Stimulated activated CD4-positive, alpha-beta T cell treated with anti-CD3 and anti-CD28 coated beads, Interleukin-12 subunit alpha, Interleukin-12 subunit beta, amount 100 ng/mL, for 24 hours (primary cell): ENCODE measurements at places on chromosomes 4 and X.

- no peak for DNase-seq
Measured at GRCh38 chrX:104921584-104922205, 298.8 kb downstream of the TEX13A start.

GRCh38 chrX:136577552-136577951 lies 45.5 kb downstream of the VGLL1 start:
- peak; percentile 61 for DNase-seq

DNA sequence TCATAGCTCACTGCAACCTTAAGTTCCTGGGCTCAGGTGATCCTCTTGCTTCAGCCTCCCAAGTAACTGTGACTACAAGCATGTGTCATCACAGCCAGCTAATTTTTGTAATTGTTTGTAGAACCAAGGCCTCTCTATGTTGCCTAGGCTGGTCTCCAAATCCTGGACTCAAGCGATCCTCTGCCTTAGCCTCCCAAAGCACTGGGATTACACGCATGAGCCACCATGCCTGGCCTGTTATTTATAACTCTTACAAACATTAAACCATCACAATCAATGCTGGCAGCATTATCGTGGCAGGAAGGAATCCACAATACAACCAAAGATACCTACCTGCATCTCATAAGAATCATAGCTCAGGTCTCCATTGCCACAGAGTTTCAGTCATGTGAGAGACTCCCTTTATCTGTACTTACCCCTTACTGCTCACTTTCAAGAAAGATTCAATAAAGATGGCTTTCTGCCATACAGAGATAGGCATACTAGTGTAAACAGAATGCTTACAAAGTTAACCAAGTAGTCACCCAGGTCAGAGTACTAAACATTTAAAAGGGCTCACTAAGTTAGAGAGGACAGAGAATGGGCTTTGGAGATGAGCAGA lies 48.5 kb downstream of the SMIM31 start:
- no peak for DNase-seq

- no peak for DNase-seq
Measured at GRCh38 chrX:100895365-100896075, 21.4 kb upstream of the NOX1 start.

DNA sequence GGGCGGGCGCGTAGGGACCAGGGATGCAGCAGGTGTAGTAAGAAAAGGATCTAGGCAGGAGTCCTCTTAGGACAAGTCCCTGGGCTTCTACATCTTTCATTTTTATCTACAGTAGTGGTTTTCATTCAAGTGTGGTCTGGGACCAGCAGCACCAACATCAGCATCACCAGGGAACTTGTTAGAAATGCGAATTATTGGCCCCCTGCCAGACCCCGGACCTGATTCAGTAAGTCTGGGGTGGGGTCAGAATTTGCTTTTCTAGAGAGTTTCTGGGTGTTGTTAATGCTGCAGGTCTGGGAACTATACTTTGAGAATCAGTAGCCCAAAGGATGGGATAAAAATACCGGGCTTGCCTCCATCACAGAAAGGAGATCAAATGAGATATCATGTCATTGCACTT lies 1.3 kb upstream of the PCYT1B start:
- DNase-seq = no peak

DNA sequence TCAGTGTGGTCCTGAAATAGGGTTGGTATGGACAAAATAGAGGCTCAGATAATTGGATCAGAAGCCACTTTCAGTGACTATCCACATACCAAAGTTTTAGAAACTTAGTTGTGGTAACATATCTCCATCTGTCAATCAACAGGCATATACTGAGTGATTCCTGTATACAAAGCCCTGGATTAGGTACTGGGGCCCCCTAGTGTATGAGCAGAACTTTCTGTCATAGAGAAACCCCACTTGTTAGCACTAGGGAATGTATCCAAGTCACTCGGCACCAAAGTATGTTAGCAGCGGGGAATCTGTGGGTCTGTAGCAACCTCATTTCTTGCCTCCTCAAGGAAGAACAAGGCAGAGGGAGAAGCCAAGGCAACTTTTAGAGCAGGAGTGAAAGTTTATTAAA lies 50.7 kb downstream of the MAP7D3 start:
- DNase-seq = no peak

- no peak for DNase-seq
Measured at GRCh38 chr4:52015366-52015765, 4.8 kb downstream of the LRRC66 start.

DNA sequence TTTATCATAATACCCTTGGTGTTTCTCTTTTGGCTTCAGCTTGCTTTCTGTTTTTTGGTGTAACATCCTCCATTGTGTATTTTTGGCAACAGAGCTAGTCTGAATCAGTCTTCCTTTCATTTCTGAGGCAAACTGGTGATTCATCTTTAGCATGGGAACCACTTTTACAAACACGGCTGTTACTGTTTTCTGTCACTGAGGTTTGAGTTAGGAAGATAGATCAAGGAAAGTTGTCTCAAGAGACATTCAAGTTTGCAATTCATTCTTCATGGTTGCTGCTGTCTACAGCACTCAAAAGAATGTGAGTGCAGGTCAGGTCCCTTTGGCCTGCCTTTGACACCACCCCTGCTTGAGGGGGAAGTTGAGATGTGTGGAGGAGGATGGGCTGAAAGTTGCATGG lies 36.3 kb downstream of the IL21 start:
- DNase-seq = no peak

GRCh38 chr4:75011131-75011795 lies 78.3 kb downstream of the PARM1 start:
- DNase-seq = no peak

- no peak for DNase-seq
Measured at GRCh38 chr4:159979953-159980352, 877.1 kb downstream of the RAPGEF2 start.

GRCh38 chr4:68346461-68346860 lies 3.4 kb downstream of the YTHDC1 start:
- no peak for DNase-seq

- DNase-seq = no peak
Measured at GRCh38 chr4:121064482-121064881, 7.9 kb downstream of the NDNF start.

DNA sequence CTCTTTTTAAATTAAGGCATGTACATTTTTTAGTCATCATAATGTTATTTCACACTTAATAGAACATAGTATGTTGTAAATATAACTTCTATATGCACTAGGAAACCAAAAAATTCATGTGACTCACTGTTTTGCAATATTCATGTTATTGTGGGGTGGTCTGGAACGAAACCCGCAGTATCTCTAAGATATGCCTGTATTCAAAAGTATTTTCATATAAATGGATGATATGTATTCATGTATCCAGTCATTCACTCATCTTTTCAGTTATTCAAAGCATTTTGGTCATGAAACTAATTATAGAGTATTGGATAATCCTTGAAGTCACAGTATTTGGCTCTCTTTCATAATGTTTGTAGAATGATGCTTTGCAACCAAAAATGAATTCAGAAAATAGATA lies 168.1 kb downstream of the HS6ST2 start:
- DNase-seq = no peak

GRCh38 chr4:47784222-47784621 lies 53.6 kb downstream of the CORIN start:
- no peak for DNase-seq

- DNase-seq = no peak
Measured at GRCh38 chr4:103692615-103693014, 27.2 kb downstream of the TACR3 start.

GRCh38 chr4:16814361-16814760 lies 84.1 kb downstream of the LDB2 start:
- no peak for DNase-seq

DNA sequence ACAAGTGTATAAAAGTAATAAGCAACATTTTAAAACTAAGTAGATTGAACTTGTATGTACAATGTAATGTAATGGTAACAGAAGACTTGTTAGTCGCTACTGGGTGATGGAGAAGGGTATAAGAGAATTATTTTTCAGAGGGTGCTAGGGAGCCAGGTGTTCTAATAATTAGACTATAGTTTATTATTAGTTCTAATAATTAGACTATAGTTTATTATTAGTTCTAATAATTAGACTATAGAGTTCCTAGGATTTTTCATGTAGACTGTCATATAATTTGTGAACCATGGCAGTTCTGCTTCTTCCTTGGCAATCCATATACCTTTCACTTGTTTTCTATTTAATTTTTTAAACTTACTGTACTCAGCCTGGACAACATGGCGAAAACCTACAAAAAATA lies 117.3 kb upstream of the TSPAN5 start:
- DNase-seq = no peak

DNA sequence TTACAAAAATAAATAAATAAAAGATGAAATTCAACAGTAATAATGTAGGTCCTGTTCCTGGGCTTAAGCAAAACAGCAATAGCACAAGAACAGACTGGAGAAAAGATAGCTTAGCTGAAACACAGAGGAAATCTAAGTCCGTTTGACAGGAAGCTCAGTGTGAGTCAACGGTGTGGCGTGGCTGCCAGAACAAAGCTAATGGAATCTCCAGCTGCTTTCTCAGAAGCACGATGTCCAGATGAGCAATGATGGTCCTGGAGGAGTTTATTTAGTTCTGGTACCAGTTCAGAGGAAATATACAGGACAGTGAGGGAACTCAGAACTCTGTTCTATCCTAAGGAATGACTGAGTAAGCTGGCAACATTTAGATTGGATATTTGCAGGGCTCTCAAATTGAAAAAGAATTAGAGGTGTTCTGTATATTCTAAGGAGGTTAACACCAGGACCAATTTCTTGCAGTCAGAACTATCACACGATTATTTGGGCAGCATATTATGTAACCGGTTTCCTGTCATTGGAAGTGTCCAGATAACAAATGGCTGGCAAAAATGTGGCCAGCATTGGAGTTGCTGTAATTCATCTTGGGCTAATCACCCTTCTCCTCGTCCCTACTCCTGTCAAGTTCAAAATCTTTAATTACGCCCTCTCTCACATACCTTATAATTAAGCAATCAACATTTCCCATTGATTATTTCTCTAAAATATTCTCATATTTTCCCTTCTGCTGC lies 12.7 kb downstream of the GAB3 start:
- DNase-seq = no peak

DNA sequence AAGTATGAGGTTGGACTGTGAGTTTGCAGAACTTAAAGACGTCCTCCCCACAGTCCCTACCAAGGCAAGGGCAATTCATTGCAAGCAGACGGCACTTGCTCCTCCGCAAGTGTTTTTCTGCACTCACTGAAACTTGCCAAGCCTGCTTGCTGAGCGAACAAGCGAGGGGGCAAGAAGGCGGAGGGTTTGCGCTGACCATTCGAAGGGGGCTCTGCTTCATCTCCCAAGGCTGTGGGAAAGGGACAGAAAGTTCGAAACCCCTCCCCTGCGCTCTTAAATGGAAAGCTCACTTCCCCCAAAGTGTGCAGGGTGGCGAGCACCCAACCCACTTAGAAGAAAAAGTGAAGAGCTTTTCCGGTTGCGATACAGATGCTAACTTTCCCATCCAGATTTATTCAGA lies 1.4 kb downstream of the MID1 start:
- no peak for DNase-seq

DNA sequence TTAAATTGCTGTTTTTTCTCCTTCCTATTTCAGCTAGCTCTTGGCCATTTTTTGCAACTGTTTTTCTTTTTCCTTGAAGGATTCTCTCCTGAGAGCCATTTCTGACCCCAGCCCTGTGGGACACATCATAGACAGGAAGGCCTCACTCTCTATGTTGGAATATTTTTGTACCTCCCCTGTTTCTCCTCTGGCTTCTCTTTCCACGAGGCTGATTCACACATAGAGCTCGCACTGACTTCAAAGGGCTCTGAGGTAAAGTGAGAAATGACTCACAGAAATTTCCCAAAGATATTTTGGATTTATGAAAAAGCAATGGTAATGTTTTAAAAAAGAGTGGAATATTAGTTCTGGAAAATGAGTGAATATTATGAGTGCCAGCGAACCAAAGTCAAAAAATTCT lies 181.7 kb upstream of the IGFBP7 start:
- DNase-seq = no peak

DNA sequence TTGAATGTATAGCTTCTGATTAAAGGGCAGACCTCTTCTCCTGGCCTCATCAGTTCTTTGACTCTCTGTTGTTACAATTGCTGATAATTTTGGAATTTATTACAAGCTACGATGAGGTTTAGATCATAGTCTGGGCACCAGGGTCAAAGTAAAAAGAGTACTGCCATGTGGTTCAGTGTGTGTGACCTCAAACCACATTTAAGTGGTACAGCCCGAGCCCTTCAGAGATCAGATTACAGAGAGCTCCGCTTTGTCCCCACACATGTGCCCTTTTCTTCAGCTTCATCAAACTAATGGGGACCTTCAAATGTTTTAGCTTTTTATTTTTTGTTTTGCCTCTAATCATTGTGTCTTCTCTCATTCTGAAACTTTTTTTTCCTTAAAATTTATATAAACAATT lies 37.1 kb downstream of the SPANXN2 start:
- DNase-seq = no peak

- no peak for DNase-seq
Measured at GRCh38 chr4:90127706-90128345, 632 bp downstream of the CCSER1 start.

DNA sequence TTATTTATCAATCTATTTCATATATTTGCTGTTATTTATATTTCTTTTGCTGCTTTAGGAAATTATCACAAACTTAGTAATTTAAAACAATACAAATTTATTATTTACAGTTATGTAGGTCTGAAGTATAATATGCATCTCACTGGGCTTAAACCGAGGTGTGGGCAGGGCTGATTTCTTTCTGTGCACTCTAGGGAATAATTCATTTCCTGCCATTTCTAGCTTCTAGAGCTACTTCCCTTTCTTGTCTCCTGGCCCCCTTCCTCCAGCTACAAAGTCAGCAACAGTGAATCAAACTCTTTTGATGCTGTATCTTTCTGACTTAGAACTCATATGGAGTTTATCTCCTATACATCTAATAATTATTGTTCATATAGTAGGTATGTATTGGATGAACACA lies 303.5 kb upstream of the ARSJ start:
- DNase-seq = no peak

- DNase-seq = no peak
Measured at GRCh38 chr4:47801481-47802002, 36.3 kb downstream of the CORIN start.
